ENCODE measurements at places on chromosomes 16 and 17. TPM values are rescaled to one million over a fixed set of nuclear protein-coding genes. Genes with fewer than 3 reads are reported as not detected.

TPPP3 gene
- total RNA-seq, result 9.9 TPM

HSF4 gene
- 23.3 TPM for total RNA-seq

MT1M gene
- total RNA-seq, result 1.7 TPM

TBC1D3G gene
- not detected for total RNA-seq

KRT20 gene
- total RNA-seq, result not detected

KREMEN2 gene
- not detected for total RNA-seq

SDR42E2 gene
- total RNA-seq, result not detected

KCNG4 gene
- not detected for total RNA-seq

SENP3 gene
- total RNA-seq, result 71.7 TPM

KRTAP4-9 gene
- not detected for total RNA-seq

KIFC3 gene
- total RNA-seq, result 45.1 TPM

BCO1 gene
- not detected for total RNA-seq

SLC12A3 gene
- total RNA-seq, result 0.94 TPM

MYLK3 gene
- 0.13 TPM for total RNA-seq

PIK3R5 gene
- total RNA-seq, result 83.4 TPM

HBZ gene
- not detected for total RNA-seq

DOC2B gene
- 17.0 TPM for total RNA-seq

CAVIN1 gene
- 133 TPM for total RNA-seq

PRAC1 gene
- total RNA-seq, result not detected

TNFSF13 gene
- 31.6 TPM for total RNA-seq

VAT1L gene
- 0.16 TPM for total RNA-seq

RCVRN gene
- total RNA-seq, result 0.46 TPM

CACNA1H gene
- 0.91 TPM for total RNA-seq

CCR7 gene
- total RNA-seq, result 77.4 TPM

ST3GAL2 gene
- 48.2 TPM for total RNA-seq

SEZ6 gene
- total RNA-seq, result 0.88 TPM

ETV4 gene
- not detected for total RNA-seq

SYCE1L gene
- total RNA-seq, result 3.4 TPM

All from spleen (tissue), 13 donors.